ENCODE measurements at places on chromosomes 3 and 15.

DNA sequence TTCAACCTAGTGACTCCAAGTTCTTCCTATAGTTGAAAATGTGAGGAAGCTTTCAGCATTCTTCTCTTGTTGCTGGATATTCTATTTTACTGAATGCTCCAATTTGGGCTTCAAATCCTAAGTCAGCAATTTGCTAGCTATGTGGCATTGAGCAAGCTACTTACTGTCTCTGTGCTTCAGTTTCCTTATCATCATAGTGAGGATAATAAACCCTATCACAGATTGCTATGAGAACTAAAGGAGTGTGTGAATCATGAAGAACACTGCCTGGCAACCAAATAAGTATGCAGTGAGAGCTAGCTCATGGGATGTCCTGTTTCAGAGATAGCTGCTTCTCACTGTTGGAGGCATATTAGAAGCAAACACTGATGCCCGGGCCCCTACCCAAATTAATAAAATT is 163.8 kb upstream of the CDIN1 start:
- DNase-seq = no peak

- DNase-seq = no peak
These were observed 846.5 kb upstream of the ALCAM start for GRCh38 chr3:104520228-104520655.

DNA sequence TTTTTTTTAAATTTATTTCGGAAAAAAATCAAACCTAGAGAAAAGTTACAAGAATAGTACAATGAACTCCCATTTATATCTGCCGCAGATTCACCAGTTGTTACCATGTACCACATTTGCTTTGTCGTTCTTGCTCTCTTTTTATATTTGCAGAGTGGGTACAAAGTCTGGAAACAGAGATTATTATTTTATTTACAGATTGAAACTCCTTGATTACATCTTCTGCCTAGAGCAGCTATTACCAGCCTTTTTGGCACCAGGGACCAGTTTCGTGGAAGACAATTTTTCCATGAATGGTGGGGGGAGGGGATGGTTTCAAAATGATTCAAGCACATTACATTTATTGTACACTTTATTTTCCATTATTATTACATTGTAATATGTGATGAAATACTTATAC is 8.3 kb downstream of the MEF2A start:
- DNase-seq = no peak

DNA sequence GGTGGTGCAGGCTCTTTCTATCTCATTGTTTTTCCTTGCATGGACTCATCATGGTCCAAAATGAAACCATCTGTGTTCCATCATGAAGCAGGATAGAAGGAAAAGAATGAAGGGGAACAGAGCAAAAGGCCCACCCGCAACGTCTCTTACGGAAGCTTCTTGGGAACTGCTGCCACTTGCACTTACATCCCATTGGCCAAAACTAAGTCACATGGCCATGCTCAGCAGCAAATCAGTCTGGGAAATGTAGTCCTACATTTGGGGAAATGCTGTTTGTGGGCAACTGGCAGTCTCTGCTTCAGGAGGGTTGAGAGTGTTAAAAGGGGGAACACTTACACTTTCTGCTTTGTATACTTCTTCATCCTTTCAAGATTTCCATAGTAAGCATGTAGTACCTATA is 191.6 kb downstream of the SV2B start:
- DNase-seq = no peak

DNA sequence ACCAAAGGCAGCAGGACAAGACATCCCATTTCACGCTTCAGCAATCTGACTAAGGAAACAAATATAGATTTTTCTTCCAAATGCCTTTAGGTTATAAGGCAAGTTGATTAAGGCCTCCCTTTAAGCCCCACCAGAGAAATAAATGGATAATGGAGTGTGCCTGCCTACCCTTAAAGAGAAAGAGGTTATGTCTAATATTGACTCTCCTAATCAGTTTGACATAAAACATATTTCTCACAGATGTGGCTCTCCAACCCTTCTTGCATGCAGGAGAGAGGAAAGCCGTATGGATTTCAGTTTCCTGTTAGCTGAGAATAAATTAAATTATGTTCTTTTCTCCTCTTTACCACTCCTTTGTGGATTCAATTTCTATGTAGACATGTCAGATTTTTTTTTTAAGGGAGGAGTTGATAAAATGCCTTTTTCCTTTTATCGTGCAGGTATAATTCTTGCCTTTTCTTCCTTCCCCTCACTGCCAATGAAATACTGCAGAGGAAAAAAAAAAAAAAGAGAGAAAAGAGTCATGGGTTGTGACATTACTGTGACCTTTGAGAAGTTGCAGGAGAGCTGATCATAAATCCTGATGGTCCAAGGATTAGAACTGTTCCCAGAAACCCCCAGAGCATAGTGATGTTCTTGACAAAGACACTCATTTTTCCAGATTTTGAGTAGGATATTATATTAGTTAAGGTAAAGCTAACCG is 355.3 kb upstream of the SLCO3A1 start:
- no peak for DNase-seq

DNA sequence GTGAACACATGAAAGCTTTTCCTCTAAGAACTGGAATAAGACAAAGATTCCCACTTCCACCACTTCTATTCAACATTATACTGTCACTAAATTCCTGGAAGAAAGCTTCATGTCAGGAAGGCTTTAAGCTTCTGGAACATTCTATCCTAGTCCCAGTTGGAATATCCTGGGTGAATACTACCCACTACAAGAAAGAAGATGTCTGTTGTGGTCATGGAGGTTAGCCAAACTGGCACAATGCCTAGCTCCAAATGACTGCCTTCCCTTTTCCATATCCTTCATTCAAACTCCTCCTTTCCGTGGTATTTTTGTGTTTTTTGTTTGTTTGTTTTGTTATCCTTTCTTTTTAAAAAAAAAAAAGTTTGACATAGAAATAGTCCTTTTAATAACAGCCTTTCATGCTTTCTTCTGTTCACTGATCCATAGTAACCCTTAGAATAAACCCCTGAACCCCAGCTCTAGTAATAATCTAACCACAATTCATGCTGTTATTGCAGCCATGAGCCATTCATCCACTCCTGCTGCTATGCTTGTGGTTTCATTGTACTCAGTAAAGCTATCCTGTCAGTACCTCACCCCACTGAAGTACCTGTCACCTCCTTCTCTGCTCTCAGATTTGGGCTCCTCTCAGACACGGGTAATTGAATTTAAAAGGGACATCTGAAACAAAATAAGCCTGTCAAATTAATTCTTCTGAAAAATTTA is 447.5 kb downstream of the IGSF11 start:
- no peak for DNase-seq

DNA sequence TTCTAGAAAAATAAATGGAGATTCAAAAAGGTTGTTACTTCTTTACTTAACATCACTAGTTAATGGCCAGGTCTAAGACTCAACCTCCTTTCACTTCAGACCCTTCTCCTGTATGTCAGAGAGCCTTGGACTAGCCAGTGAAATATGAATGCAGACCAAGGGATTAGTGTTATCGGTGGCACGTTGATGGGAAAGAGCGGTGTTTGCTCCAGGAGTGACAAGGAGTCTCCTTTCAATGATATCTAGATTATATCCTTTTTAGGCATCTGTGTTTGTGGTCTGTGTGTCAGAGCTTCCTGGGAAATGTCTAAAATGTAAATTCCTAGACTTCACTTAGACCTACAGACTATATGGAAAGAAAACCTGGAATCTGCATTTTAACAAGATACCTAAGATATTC is 658.0 kb upstream of the KCNMB2 start:
- DNase-seq = no peak

DNA sequence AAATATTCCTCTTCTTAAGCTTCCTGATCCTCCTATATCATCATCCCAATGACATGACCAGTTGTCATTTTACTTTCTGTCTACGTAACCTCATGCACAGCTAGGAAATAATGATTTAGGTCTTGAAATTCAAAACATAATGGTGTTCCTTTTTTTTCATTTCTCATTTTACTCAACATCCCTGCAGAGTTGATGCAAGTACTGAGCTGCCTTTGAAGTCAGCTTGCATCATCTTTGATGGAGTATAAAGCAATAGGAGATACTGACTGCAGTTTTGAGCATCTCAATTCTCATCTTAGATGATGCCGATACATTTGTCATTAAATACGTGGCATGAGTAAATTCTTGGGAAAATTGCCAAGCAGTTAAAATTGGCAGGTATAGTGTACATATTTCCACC is 346.1 kb downstream of the ZIC1 start:
- DNase-seq = no peak

- DNase-seq = no peak
These were observed 21.4 kb downstream of the SECISBP2L start for GRCh38 chr15:49024840-49025239.

GRCh38 chr15:39438799-39439592 is 141.9 kb upstream of the THBS1 start:
- peak; percentile 46 for DNase-seq

GRCh38 chr15:69148465-69148864 is 12.0 kb upstream of the GLCE start:
- no peak for DNase-seq

DNA sequence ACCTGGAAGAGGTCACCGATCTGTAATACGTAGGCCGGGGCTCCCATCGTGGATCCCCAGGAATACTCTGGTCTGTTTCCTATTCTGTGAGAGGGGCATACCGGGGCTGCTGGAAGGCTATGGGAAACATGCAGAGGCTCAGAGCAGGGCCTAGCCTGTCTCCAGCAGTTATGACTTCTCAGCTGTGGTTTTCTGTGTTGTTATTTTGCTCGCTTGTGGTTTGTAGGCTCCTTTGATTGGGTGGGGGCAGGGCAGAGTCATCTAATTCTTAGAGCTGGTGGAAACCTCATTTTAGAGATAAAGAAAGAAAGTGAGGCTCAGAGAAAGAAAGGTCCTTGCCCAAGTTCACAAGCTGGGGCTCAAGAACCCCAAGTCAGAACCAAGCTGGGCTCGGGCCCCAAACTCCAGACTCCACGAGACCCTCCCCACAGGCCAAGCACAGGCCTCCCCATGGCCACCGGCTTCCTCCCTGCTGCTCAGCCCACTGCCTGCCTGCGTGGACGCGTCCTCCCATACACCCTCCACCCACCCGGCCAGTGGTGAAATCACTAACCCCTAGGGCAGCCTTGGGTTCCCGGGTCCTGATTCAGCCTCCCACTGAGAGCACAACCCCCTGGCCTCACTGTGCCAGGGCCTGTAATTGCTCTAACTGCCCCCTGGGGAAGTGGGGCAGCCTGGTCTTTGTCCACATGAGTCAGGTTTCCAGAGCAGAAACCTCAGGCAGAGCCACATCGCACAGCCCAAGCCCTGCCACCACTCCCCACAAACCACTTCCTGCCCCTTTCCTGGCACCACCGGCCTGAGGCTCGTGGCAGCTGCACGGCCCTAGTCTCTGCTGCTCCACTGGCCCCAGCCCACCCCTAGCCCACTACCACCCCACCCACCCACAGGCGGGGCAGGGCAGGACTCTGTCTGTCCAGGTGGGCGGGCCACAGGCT is 270.8 kb downstream of the UACA start:
- DNase-seq = peak; percentile 82

DNA sequence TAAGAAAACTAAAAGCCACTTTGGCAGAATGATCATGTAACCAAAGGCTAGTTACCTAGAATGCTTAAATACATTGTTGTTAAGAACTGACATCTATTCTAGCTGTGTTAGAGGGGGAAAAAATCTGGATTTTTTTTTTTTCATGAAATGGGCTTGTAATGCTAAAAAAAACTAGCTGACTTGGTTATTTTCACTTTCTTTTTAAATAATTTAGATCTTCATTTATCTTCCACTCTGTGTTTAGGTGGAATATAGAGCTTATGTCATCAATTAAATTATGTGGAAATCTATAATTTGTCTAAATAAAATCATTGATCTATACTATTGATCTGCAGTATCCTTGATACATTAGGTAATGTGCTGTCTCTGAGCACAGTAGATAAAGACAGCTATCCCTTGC is 217.4 kb downstream of the TCF12 start:
- no peak for DNase-seq

GRCh38 chr3:158312560-158313141 is 202.8 kb downstream of the RSRC1 start:
- DNase-seq = no peak

- no peak for DNase-seq
These were observed 3.3 kb downstream of the WDR49 start for GRCh38 chr3:167650459-167650858.

DNA sequence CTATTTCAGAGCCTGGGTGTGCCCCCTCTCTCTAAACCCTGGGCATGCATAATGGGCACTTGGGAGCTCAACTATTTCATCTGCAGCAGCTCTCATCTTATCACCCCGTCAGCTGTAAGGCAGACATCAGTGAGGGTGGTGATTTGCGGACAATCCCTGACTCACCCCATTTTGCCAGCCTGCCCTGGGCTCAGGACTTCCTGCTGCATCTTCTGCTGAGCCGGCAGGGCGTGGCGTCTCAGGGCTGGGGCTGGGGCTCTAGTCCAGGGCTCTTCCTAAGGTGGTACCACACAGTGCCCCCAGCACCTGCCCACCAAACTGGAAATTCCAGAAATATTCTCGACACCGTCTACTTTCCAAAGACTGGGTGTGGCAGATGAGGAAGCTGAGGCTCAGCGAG is 925 bp upstream of the PSTPIP1 start:
- DNase-seq = peak; percentile 78

GRCh38 chr3:52527039-52527731 is 6.5 kb downstream of the NT5DC2 start:
- DNase-seq = peak; percentile 60

DNA sequence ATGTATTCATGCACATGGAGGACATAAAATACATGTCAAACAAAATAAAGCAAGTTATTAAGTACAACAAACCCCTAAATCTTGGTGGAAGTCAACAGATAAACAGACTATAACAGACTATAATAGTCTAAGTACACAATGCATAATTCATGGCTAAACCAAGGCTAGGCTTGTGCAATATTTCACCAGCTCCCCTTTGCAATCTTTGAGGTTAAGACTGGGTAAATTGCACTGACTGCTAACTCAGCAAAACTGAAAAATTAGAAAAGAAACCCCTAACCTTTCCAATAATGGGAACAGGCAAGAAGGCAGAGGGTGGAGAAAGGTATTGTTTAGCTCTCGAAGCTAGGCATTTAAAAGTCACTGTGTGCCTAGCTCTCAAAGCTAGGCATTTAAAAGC is 304.9 kb upstream of the WNT5A start:
- DNase-seq = no peak

DNA sequence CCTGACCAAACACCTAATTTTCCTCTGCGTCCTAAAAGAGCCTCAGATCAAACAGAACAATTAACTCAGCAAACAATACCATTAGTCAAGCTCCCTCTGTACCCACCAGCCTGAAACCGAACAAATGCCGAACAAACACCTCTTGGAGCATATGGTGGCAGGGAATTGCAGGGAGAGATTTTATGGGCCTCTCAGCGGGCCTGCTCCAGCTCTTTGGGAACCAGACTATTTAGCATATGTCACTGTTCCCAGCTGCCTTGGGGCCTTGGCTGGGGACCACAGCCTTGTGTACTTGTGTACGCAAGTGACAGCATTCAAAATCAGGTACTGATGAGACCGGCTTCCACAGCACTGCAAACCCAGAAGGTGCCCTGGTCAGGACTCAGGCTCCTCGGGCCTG is 388.8 kb upstream of the PPP2R3A start:
- DNase-seq = no peak
